ENCODE measurements at places on chromosomes 6 and 20.

GRCh38 chr20:51715163-51715855, 52.9 kb downstream of the ATP9A start:
- no peak for DNase-seq

- no peak for DNase-seq
These were observed 102.3 kb downstream of the ARHGAP18 start for GRCh38 chr6:129607581-129608186.

DNA sequence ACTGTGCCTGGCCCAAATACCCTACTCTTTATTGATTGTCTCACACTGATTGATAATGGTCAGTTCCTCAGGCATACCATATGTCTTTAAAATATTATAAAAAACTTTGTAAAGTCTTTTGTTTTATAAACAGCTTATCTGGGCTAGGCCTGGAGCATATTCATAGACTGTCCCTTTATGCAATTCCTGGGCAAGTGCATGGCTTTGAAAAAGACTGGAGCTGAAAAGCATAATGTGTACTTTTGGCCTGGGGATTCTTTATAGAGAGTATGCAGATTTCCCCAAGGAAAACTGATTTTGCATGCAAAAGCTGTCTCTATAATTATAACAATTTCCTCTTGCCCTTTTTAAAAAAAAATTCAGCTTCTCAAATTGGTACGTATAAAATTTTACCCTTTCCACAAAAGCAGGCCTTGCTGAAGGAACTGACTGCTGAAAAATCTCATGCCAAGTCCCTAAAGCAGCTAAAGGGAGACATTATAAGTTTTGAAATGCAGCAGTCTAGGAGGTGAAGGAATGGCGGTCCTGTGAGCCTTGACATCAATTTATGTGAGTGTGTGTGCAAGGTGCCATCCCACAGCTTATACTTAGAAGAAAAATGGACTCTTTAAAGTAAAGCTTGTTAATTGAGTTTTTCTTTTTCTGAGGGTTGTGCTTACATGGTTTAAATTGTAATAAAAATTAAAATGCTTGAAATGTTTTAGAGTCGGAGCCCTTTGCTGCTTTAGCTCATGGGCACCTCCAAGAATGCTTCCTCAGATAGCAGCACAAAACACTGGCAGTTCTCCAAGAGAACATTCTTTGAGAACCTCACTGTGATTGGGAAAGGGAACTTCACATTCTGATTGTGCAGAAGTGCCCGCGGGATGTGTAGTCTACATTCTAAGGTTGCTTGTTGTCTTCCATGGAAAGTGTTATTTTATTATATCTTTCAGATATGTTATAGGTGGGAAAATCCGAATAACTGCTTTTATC, 43.9 kb downstream of the PLCB4 start:
- DNase-seq: no peak

- DNase-seq: no peak
These were observed 1.4 kb downstream of the CDC5L start for GRCh38 chr6:44388887-44389286.

- no peak for DNase-seq
These were observed 26.0 kb downstream of the HTR1E start for GRCh38 chr6:86963352-86963751.

- DNase-seq: no peak
These were observed 230.2 kb downstream of the PRKN start for GRCh38 chr6:162497389-162497788.

- DNase-seq: peak; percentile 39
These were observed 1.2 kb downstream of the GSTA5 start for GRCh38 chr6:52839124-52840055.

DNA sequence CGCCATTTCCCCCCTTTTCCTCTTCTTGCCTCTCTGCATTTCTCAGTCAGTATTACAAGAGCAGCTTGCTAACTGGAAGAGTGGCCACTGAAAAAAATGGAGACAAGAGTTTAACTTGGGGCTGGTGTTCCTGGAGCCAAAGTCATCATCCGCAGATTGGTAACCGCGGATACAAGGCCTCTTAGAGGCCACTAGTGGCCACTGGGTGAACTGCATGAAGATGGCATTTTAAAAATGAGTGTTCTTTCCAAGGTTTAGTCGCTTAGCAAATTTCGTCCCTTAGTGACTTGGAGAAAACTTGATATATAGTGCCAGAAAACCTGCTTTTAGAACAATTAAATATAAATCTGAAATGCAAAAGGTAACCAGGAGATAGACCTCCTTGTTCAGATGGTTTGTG, 4.8 kb downstream of the F13A1 start:
- peak; percentile 19 for DNase-seq

- DNase-seq: no peak
These were observed 66.0 kb upstream of the RIN2 start for GRCh38 chr20:19692100-19692499.

GRCh38 chr20:17225851-17226409, 910 bp upstream of the PCSK2 start:
- DNase-seq: no peak

- DNase-seq: no peak
These were observed 503.2 kb downstream of the CDKAL1 start for GRCh38 chr6:21037453-21037852.

GRCh38 chr6:142945446-142946180, 637 bp upstream of the HIVEP2 start:
- peak; percentile 59 for DNase-seq

GRCh38 chr20:52494244-52494643, 302.7 kb upstream of the ZFP64 start:
- DNase-seq: peak; percentile 59

GRCh38 chr6:63764318-63764916, 128.8 kb downstream of the PHF3 start:
- no peak for DNase-seq

DNA sequence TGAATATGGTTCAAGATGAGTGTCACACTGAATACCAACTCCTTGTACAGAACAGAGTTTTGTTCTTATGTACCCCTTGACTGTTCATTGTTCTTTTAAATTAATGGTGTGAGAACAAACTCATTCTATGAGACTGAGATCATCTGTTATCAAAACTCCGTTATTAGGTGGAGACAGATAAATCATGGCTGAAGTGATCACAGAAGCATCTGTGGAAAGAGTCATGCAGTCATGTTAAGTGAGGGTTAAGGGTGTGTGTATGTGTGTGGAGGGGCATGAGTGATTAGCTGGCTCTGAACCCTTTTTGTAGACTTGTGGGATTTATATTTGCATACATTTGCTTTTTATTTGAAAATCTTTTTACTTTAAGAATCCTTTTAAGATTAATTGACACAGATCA, 24.7 kb downstream of the ADGRG6 start:
- DNase-seq: no peak

DNA sequence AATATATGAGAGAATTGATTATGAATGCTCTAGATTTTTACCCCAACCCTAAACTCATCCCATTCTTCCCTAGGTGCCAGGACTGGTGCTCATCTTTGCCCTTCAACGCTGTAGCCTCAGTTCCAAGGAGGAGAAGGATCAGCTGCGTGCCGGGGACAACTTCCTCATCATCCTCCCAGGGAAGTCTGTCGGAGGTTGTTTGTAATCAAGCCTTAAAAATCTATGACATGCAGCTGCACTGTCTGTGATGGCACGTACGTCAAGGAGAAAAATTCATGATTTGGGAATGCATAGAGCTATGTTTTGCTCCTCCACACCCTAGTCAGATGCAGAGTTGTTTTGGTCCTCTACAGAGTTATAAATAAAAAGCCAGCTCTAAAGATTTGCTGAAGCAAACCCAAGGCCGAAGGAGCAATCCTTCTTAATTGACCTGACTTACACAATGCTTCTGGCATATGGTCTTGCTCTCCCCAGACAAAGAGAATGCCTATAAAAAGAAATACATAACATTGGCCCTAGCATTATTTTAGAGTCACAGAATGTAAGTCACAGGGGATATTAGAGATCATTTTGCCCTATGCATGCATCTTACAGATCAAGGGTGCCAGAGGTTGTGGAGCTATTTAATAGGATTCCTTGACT, 244.2 kb downstream of the HIVEP2 start:
- DNase-seq: no peak

DNA sequence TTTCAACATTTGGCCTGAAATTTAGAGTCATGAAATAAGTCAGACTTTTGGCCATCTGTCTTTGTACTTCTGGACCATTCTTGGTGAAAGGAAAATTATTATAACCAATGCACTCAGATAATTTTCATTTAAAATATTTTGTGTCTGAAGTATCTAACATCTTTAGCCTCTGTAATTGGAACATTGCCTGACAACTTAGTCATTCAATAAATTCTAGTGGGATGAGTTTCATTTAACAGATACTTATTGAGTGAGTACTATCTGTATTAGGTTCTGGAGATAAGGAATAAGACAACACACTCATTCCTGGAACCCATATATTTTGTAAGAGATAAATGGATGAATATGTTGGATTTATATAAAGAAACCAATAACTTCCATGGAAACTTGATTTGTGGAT, 536.0 kb downstream of the BCKDHB start:
- no peak for DNase-seq

DNA sequence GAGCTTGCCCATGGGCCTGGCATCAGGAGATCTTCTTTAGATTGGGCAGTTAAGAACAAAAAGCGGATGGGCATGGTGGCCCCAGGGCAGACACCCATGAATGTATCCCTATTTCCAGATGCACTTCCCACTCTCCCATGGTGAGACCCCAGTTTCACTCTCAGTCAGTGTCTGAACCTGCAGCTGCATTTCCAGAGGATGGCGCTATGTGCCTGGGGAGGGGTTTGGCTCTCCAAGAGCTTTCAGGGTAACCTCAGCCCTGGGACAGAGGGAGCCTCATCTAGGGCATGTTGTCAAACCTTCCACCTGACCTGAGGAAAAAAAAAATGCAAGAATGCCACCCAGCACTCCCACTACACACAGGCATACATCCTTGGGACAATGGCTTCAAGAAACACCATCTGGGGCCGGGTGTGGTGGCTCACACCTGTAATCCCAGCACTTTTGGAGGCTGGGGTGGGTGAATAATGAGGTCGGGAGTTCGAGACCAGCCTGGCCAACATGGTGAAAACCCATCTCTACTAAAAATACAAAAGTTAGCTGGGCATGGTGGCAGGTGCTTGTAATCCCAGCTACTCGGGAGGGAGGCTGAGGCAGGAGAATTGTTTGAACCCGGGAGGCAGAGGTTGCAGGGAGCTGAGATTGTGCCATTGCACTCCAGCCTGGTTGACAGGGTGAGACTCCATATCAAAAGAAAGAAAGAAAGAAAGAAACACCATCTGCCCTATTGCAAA, 1.9 kb downstream of the CST9L start:
- no peak for DNase-seq

GRCh38 chr6:132023490-132023889, 72.3 kb upstream of the CCN2 start:
- DNase-seq: no peak

DNA sequence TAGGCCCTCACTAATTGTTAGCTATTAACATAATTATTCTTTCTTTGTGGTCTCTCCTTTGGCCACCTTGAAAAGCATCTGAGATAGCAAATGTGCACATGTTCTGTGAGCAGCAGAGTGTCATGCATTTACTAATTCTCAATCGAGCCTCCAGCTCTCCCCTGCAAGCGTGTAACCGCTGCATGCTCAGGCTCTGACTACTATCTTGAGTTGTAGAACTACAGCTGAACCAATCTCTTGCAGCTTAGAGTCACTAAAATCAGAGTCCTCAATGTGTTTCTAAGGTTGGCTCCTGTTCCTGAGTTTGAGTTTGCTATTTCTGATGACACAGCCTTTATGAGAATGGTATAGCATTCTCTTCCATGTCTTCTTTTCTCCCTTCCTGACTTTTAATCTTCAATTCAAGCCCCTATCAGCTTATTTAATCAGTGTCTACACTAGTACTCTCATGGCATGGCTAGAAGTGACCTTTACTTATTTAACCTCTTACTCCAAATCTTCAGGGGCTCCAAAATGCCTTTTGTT, 65.5 kb downstream of the PPP1R3G start:
- DNase-seq: no peak

- DNase-seq: no peak
These were observed 76.8 kb downstream of the TCP11 start for GRCh38 chr6:35064290-35064689.

- no peak for DNase-seq
These were observed 39.0 kb downstream of the MTRES1 start for GRCh38 chr6:107066697-107067659.

GRCh38 chr20:14495066-14495465, 157.7 kb upstream of the FLRT3 start:
- DNase-seq: no peak

DNA sequence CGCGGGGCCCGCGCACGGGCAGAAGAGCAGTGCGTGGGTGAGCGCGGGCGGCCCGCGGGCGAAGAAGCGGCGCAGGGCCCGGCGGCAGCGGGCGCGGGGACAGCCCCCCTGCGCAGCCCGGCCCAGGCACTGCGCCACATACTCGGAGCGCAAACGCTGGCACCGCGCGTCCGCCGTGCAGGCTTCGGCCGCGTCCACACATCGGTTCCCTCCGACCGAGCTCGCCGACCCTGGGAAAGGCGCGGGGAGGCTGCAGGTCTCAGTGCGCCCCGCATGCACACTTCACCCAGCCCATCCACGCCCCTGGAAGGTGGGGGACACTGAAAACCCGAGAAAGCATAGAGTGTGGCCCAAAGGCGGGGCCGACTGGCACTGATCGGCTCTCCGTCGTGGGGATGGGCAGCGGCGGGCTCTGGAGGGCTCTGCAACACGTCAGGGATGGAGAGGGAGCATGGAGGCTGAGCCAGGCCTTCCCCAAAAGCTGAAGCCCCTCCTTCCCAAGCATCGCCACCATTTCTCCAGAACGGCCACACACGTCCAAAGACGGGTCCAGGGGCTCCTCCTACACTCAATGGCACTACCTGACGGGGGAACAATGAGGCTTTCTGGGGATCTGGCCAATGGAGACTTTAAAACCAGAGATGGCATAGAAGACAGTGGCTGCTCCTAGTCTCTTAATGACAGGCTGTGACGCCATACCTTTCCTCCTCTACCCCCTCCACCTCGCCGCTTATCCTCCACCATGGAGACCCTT, 2.0 kb downstream of the GFRA4 start:
- no peak for DNase-seq

- DNase-seq: peak; percentile 30
These were observed 23.2 kb downstream of the RBCK1 start for GRCh38 chr20:431012-431904.

DNA sequence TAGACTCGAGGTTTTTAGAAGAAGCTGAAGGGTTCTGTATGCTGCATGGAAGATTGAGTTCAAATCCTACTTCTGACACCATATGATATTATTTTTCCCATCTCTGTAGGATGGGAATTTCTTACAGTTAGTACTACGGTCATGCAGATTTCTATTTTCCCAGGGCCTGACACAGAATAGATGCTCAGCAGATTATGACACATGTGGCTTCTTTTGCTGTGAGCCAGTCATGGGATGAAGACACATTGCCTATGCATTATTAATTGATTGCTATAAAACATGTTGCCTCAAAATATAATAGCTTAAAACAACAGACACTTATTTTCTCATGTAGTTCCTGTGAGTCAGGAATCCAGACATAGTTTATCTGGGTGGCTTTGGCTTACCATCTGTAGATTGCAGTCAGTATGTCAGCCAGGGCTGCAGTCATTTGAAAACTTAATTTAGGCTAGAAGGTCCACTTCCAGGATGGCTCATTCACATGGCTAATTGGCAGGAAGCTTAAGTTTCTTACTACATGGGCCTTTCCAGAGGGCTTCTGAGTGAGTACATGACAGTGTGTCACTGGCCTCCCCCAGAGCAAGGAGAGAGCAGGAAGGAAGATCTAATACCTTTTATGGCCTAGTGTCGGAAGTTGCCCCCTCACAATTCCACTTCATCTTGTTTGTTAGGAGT, 29.5 kb downstream of the TOP1 start:
- peak; percentile 7 for DNase-seq
